ENCODE measurements at places on chromosomes 2 and 18.

DNA sequence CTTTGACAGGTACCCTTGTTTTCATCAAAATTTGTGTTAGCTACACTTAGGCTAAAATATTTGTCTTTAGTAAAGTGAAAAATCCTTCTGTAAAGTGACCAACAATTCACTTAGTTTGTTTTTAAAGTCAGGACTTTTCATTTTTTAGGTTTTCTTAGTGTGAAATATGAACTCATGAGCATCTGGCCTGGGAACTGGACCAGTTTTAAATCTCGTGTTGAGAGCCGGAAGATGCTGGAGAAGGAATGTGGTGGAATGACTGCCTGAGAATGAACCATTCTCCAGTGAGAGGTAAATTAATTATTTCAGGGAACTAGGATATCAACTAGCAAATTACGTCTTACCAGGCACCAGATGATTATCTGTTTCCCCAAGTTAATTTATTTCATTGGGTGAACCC is 305.7 kb downstream of the AGPS start:
- DNase-seq: no peak

DNA sequence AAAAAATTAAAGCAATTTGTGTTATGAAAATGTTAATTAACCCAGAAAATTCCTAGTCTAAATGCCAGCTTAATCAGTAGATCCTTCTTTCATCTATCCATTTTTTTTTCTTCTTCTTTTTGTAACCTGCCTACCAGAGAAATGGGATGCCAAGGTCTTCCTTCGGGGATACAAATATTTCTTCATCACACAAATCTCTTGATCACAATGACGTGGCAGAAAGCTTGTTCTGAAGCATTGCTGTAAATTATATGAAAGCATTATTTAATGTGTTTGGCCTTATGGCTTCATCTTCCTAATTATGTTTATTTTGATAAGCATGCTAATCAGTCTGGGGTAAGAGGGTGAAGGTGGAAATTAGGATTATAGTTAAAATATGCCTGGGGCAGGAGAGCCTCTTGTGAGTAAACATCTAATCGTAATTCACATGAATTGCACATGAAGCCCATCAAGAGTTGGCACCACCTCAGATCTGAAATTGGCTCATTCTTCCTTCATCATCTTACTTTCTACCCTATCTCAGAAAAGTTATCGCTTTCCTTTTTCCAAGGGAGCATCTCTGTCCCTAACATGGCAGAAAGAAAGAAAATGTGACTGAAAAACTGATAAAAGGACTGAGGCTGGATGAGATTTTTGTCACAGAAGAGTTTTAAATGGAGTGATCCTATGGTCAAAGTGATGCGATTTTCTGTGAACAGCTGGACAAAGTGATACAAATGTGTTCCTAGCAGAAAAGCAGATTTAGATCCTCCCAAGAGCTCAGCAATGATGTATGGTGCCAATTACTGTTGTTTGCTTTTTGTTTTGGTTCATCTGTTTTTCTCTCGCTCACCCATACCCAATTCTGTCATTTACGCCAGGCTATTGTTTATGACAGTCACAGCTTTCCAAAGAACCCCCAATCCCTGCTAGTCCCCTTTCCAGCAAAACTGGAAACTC is 76.9 kb upstream of the PMAIP1 start:
- DNase-seq: no peak

- no peak for DNase-seq
Observed at GRCh38 chr2:178949584-178949983, 100.4 kb downstream of the CCDC141 start.

DNA sequence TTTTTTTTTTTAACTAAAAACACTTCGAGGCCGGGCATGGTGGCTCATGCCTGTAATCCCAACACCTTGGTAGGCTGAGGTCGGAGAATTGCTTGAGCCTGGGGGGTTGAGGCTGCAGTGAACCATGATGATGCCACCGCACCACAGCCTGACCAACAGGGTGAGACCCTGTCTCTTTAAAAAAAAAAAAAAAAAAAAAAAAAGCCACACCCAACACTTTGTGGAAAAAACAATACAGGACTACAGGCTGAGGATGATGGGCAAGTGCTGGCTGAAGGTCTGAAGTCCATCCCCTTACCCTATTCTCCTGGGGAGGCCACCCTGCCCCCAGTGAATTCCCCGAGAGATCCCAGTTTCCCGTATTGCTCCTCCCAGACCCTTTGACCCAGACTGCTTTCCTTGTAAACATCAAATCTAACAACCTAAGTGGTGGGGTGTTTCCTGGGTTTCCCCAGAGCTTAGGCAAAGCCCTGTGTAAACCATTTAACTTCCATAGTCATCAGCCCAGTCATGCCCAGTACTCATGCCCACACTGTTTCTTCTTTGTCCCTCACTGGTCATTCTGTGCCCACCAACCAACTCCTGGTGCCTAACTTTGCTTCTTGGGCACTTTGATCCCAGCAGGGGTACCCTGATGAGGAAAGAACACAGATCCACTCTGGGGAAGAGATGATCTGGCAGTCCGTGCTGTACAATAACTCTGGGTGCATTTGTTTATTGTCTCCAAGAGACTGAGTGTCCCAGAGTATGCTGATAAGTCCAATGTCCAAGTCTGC is 5.8 kb upstream of the TMEM37 start:
- no peak for DNase-seq

DNA sequence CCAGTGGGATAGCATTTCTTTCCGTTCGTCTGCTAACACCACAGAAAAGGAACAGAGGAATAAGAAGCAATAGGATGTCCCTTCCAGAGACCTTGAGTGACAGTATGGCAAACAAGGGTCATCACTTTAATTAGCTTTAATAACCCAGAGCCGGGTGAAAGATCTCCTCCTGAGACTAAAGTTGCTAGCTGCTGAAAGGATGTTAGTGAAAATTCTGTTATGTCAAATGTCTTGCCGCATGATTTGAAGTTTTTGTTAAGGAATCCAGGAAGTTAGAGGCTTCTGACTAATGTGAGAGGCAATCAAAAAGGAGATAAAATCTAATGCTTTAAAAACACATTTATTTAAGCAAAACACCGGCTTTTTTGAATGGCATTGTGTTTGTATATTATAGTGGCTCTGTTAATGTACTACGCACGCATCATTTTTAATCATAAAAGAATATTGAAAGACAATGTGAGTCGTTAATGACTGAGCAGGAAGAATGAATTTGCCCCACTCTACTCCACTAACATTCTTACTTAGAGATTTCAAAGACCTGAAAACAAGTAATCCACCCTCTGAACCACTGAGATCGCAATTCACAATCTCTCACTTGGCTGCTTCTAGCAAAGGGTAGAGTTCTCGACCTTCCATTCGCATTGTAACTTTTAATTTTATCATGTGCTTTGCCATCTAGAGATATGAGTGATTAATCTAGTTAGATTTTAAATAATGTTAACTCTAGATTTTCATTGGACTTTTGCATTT is 536.6 kb downstream of the LRRTM4 start:
- DNase-seq: no peak

DNA sequence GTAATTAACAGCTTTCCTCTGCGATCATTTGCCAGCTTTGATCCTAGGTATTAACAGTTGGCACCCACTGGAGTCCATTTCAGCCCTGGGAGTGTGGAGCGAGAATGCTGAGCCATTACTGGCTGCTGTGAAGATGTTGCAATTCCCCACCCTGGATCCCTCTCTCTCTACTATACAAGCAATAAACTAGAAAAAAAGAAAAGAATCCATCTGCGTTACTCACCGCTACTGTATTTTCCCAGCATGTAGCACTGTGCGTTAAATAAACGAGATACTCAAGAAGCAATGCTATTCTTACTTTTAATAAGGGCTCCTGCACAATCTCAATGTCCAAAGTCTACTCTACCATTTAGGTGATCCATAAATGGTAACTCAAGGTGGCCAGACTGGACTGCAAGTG is 8.5 kb downstream of the RTTN start:
- no peak for DNase-seq

DNA sequence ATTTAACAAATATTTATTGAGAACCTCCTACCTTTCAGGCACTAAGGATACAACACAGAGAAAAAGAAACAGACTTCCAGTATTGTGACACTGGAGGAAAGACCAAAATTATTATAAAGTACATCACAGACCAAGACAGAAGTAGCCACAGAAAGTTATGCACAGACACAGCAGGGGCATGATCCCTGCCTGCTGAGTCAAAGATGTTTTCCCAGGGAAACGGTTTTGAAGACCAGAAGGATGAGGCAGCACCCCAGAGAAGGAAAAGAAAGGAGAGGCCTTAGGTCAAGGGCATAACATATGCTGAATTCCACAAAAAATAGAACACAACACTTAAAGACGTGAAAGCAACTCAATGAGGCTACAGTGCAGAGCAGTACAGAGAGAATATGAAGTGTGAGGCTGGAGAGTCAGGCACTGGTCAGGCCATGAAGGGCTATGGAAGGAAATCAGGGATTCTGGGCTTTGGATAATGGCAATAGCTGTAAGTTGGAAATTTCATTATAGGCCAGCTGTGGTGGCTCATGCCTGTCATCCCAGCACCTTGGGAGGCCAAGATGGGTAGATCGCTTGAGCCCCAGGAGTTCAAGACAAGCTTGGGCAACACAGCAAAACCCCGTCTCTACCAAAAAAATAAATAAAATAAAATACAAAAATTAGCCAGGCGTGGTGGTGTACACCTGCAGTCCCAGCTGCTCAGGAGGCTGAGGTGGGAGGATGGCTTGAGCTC is 8.2 kb downstream of the ADAM17 start:
- DNase-seq: no peak

GRCh38 chr2:100192300-100192699 is 49.9 kb upstream of the AFF3 start:
- no peak for DNase-seq

DNA sequence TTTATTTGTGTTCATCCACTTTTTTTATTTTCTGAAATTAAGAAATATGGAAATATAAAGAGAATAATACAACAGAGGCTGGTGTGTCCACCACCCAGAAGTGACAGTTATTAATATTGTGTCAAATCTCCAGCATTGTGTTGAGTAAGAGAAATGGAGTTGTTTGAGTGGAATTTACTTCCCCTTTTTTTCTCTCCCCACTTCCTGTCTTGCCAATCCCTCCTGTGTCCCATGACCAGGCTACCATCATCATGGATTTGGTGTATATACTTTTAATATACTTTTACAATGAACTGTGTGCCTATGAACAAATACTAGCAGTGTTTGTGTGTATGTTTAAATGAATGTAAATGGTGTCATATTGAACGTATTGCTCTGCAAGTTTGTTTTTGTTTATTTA is 276.9 kb upstream of the SKOR2 start:
- DNase-seq: no peak

GRCh38 chr2:64460330-64460729 is 6.4 kb downstream of the LGALSL start:
- DNase-seq: no peak

- DNase-seq: no peak
Observed at GRCh38 chr2:186426153-186427016, 59.7 kb upstream of the ZC3H15 start.

DNA sequence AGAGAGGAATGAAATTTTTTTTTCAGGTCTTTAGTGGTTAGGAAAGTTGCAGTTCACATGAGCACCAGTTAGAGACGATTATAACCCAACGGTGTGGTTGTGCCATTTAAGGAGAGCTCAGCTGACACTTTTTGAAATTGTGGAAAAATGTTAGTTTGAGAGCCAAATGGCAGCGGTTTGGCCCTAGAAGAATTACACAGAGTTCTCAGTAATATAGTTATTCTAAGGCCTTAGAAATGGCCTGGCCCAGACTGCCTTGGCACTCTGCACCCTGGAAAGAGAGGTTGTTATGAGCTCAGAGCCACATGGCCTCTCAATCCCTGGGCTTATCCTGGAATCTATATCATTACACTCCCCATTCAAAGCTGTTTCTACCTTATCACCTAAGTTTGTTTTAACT is 117.4 kb downstream of the RHBDD1 start:
- DNase-seq: no peak

DNA sequence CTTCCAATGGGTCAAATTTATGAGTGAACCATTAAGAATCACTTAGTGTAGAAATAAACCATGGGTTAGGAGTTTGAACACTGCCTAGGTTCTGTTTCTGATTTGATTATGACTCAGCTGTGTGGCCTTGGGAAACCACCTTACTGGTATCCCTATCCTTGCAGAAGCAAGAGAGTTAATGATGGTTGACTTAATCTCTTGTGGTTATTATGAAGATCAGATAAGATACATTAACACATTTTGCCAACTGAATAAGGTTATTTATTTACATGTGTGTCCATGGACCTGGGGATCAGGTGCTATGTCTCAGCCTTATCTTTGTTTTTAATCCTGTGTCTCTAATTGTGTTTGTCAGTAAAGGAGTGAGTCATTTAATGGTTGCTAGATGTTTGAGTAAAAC is 5.4 kb upstream of the KCNJ13 start:
- peak; percentile 13 for DNase-seq

DNA sequence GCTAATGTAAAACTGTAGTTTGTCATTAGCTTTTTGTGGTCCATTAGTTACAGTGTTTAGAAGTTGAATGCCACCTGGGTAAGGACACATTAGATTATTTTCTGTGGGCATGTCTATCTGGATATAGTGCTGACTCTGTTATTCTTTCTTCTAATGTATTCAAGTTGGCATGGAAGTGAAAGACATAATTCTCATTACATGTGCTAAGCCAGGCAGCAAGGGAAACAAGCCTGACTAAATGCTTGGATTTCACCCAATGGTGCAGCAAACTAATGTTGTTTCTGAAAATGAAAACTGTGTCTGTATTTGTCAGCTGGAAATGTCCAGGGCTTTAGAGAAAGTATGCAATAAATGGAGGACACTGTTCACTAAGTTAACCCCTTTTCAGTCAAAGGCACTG is 100.7 kb downstream of the NUP35 start:
- DNase-seq: no peak

DNA sequence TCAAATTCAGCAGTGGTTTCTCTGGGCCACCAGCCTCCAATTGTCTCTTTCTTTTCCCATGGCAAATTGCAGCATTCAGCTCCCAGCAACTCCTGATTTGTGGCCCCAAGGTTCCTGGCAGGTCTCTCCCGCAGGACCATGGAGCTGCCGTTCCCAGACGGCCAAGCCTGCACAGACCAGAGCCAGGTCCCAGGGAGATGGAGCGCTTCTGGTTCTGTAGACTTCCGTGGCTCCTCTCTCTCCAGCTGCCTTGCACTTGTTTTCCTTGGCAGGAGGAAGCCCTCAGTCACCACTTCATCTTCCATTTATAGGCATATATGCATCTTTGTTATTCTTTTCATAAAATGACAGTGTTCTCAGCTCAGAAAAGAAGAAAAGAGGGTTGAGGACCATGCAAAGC is 21.7 kb downstream of the TNP1 start:
- no peak for DNase-seq

DNA sequence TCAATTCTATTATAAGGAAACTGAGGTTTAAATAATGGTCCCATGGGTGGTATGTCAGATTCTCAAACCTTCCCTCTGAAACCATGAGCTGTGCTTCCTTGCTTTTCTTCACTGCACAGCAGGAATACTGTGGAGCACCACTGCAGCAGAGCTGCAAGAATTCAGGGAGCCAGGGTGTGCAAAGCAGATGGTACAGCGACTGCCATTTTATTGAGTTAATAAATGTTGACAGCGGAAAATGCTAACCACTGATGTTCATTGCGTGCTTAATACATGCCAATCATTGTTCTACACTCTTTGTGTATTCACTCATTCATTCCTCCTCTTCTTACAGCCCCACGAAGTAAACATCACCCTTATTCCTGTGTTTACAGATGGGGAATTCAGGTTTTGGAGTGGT is 152.2 kb upstream of the THSD7B start:
- DNase-seq: no peak

- DNase-seq: no peak
Observed at GRCh38 chr2:148021886-148022285, 995 bp downstream of the MBD5 start.

GRCh38 chr18:67282796-67283195 is 233.7 kb downstream of the DSEL start:
- no peak for DNase-seq

- no peak for DNase-seq
Observed at GRCh38 chr18:9401176-9401575, 66.6 kb downstream of the TWSG1 start.

- DNase-seq: no peak
Observed at GRCh38 chr2:71507476-71507875, 54.1 kb downstream of the DYSF start.

Data from stimulated activated CD4-positive, alpha-beta T cell treated with anti-CD3 and anti-CD28 coated beads, Interleukin-2, amount 100 ng/mL, for 4 hours (primary cell).